Activated CD4-positive, alpha-beta T cell treated with anti-CD3 and anti-CD28 coated beads, Interleukin-2, amount 50 U/mL, for 16 hours (primary cell): ENCODE measurements at places on chromosomes 13 and 19.
A peak's percentile ranks its signal among the peaks of the same experiment; 100 is the strongest.

- DNase-seq, result no peak
Observed at GRCh38 chr13:52651897-52652195, 790 bp upstream of the SUGT1 start.

- no peak for DNase-seq
Observed at GRCh38 chr19:45640849-45641273, 1.7 kb upstream of the EML2 start.

DNA sequence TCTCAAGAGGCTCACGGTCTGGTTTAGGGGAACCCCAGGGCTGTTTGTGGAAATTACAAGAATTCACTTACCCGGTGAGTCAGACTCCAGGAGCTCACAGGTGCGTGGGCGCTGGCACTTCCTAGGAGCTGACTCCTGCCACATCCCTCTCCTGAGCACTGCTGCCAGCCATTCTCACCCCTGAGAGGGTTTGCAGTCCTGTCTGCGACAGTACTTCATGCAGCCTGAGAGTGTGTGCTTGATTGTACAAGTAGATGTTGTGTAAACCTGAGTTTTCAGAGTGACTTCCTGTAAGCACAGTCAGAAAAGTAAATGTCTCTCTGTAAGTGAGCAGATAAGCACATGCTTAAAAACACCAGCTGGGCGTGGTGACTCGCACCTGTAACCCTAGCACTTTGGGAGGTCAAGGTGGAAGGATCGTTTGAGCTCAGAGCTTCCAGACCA lies 8.1 kb downstream of the MRPL4 start:
- DNase-seq, result peak; percentile 71

DNA sequence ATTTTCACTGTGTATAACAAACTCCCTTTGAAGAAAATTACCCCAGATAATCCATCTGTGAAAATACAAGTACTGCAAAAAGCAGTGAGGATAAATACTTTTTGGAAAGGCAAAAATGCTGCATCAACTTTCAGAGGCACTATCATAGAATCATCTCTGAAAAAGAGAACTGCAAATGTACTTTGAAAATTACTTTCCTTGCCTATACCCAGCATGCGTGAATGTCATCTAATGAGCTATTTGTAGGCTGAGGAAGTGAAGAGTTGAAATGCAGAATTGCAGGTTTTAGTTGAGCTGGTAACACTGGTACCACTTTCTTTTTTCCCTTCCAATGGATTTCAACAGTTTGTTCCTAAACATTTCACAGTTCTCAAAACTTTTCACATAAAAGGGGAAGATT lies 196.7 kb downstream of the TBC1D4 start:
- DNase-seq, result no peak

DNA sequence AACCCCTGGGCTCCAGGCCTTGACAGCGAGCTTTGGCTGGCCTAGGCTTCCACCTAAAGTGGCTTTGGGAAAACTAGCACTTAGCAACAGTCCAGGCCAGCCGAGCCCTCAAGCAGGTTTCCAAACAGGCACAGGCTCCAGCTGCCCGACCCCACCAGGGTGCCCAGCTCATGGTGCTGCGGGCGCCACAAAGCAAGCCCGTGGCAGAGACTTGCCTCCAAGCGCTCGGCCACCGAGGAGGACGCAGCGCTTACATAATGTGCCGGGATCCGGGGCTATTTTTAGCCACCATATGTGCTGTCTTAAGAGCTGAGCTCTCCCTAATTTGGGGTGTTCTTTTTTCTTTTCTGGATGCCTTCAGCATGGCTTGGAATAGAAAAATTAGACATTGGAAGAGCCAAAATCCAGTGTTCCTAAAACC lies 56.1 kb upstream of the F7 start:
- no peak for DNase-seq

DNA sequence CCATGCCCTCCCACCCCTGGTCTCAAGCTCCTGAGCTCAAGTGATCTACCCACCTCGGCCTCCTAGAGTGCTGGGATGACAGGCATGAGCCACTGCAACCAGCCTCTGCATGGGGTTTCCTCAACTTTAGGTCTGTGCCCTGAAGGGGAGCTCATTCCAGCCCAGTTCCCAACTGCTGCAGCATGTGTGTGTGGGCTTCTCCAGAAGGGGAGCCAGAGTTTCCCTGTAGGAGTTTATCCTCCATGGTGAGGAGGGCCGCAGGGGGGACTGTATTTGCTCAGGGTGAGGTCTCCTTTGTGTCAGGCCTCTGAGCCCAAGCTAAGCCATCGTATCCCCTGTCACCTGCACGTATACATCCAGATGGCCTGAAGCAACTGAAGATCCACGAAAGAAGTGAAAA lies 11.3 kb upstream of the ZNF808 start:
- DNase-seq, result no peak

- no peak for DNase-seq
Observed at GRCh38 chr19:10235003-10235402, 3.9 kb upstream of the S1PR2 start.

DNA sequence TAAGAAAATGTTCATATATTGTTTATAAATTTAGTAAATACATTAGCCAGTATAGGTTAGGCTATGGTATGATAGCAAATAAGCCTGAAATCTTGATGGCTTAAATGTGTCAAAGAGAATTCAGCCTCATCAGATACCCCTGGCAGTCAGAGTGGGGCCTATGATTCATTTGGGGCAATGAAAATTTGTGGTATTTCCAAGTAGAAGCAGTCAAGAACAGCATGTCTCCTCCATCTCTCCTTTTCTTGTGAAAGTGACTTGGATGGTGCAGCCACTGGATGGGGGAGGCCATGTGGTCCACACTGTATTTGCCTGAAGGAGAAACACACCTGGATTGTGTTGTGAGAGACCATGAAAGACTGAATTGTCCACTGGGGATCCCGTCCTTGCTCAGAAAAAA lies 82.7 kb downstream of the DLEU7 start:
- peak; percentile 19 for DNase-seq

DNA sequence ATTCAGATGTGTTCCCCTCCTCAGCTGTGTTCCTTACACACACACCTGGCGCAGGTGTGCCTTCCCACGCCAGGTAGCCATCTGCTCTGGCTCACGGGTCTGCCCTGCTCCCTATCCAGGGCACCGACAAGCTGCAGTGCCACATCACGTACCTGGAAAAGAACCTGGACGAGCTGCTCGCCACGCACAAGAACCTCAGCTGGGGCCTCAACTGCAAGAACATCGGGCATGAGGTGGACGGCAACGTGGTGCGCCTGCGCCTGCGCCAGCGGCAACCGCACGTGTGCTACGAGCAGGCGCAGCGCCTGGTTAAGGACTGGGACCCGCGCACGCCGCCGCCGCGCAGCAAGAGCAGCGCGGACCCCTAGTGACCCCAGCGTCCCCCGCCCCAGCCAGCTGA lies 26.5 kb upstream of the CASP14 start:
- no peak for DNase-seq
